ENCODE measurements at places on chromosomes 12 and 14.

GRCh38 chr14:56057767-56058166, 60.4 kb upstream of the PELI2 start:
- DNase-seq: no peak

DNA sequence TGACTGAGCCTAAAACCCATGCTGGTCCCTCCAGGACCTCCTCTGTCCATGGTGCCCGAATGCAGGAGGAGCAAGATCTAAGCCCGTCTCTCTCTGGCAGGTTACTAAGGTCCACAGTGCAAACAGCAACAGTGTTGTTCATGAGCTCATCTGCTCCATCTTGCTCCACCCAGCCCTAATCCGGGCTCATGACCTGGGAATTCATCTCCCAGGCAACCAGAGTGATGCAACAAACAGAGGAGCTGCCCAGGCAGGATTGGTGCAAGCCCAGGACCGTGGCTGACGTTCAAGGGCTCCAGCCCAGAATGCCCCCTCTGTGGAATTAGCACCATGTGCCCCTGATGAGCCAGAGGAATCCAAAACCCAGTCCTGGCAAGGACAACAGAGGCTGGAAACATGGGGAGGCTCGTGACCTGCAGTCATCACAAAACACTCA, 29.9 kb downstream of the HSPB8 start:
- DNase-seq: peak; percentile 1

GRCh38 chr12:131113568-131114270, 160.0 kb downstream of the ADGRD1 start:
- no peak for DNase-seq

GRCh38 chr14:46256381-46256780, 395.2 kb downstream of the RPL10L start:
- no peak for DNase-seq

DNA sequence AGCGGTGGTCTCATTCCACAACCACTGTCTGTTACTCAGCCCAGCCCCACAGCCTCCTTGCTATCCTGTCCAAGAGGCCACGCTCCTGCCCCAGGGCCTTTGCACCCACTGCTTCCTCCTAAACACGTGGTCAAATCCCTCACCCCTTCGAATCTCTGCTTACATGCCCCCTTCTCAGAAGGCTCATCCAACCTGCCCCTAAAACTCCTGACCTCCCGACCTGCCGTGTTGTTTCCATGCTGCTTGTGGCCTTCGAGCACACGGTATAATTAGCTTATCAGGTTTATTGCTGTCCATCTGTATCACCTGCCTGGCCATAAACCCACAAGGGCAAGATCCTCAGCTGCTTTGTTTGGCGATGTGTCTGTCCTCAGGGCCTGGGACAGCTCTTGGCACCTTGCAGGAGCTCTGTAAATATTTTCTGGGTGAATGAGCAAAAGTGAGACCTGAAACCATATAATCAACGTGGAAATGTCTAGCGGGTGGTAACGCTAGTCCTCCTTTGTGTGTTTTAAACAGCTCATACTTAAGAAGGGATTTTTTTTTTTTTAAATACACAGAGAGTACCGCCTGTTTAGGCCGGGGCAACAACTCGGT, 36.0 kb downstream of the SCARB1 start:
- no peak for DNase-seq

- DNase-seq: no peak
These were observed 57.9 kb downstream of the SLCO1A2 start for GRCh38 chr12:21276826-21277225.

DNA sequence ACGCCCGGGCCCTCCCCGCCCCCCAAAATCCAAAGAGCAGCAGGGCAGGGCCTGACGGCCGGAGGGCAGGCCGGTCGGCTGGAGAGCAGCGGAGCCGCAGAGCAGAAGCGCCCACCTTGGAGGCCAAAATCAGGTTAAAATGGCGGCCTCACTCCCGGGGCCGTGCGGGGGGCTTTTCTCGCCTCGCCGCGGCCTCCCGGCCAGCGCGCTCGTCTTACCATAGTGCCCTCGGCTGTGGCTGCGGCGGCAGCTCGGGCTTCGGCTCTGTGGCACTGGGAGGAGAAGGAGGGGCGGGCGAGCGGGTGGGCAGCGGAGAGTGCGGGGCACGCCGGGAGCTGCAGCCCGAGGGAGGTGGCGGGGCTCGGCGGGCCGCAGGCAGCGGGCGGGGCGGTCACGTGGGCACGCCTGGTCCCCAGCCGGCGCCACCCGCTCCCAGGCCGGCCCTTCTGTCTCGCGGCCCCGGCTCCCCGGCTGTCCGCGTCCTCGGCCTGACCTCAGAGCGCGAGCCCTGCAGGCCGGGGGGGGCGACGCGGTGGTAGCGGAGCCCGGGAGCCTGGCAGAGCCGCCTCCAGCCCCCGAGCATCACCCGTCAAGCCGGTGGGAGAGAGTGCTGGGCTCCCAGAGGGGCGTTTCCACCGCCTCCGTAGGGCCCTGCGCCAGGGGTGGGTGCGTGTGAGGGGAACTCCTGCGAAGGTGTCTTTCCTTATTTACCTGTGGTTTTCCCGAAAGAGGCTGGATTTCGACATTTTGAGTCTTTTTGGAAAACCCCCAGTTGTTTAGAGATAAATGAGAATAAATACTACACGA, at the start of gene CFL2:
Gene CFL2 (minus strand): TSS at position 274 of the 807 bp plus-strand sequence. CDS start 53 bp downstream, at position 221.
- DNase-seq: peak; percentile 56

- peak; percentile 59 for DNase-seq
These were observed 103.7 kb downstream of the VCPKMT start for GRCh38 chr14:50012644-50013043.

GRCh38 chr14:88553886-88554456, 836 bp downstream of the PTPN21 start:
- peak; percentile 33 for DNase-seq

- no peak for DNase-seq
These were observed 42.8 kb downstream of the HNRNPC start for GRCh38 chr14:21226467-21226866.

DNA sequence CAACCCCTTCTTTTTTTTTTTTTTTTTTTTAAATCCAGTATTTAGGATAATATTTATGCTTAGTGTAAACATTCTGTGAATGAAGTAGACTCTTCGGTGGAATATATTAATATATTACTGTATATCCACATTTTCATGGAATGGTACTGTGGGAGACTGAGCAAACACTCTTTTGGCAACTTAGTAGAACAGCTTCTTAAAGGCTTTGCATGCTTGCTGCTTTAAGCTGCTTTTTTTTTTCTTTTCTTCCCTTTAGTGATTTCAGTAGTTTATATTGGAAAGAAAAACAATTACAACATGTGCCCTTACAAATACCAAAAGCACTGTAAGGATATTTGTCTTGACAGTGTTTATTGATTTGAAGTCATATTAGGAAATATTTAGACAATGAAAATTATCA, 78.9 kb downstream of the AEBP2 start:
- no peak for DNase-seq

- DNase-seq: peak; percentile 65
These were observed 3.6 kb upstream of the ARID2 start for GRCh38 chr12:45725631-45726602.

DNA sequence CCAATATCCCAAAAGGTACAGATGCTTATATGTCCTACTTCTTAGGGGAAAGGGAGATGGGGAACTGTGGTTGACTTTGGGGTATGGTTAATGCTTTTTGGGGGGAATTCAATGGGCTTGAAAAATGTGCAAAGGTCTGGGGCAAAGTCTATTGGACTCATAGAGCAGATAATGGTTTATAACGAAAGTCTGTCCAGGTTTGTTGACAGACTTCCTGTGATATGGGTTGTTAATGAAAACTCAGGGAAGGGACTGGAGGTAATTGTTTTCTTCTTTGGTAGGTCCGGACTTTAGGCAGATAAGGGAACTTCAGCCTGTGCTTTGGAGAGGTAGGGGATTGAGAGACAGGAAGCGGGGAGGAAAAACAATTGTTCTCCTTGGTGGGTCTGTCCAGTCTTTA, 46.2 kb upstream of the LTA4H start:
- DNase-seq: no peak

Measured in choroid plexus epithelial cell (primary cell).